RPMI8226 (cell line): ENCODE measurements at places on chromosomes 7 and 10.
A peak's percentile ranks its signal among the peaks of the same experiment; 100 is the strongest.

- DNase-seq, result no peak
These were observed 183.1 kb downstream of the TAX1BP1 start for GRCh38 chr7:27922907-27923641.

DNA sequence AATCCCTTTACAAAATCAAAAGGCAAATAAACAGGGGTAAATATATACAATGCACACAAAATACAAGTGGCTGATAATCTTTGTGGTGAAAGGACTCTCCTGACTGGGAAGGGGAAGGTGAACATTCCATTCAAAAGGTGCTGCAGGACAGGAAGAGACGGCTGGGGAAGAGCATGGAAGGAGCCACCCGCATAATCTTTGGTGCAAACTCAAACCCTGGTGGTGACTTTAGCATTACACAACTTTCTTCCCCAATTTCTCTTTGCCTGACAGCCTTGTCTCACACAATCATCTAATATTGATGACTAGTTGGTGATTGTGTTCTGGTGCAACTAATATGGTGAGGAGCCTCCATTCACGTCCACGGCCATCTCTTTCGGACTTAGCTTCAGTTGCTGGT, 117.0 kb upstream of the EGFR start:
- DNase-seq, result no peak

GRCh38 chr7:143205560-143206293, 16.1 kb upstream of the TAS2R40 start:
- peak; percentile 91 for DNase-seq

- no peak for DNase-seq
These were observed 555.0 kb downstream of the INHBA start for GRCh38 chr7:41147606-41148485.

DNA sequence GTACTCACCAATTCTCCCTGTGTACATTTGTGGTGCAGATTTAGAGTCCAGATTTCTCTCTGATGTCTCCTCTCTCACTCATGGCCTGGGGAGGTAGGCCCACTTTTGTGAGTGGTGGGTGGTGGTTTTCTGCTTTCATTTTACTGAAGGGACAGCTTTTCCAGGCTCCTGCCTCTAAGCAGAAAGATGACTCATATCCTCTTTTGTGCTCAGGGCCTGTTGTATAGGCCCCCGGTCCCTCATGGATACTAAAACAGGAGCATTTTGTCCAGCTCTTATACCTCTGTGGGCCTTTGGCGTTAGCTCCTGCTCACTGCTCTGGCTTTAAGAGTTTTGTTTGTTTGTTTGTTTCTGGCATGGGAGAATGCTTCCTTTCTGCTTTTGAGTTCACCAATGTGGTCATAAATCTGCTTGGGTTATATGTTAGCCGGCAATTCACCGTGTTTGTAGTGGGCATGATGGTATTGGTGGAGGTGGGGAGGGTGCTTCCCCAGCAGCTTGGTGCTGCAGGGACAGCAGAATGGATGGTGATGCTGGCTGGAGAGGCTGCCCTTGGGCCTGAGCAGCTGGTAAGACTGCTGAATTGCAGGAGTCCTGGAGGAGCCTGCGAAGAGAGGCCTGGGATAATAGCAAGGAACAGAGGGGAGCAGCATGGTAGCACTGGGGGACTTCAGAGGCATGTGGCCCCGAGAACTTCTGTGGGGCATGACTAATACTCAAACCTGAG, 468.7 kb downstream of the RPS24 start:
- DNase-seq, result no peak

DNA sequence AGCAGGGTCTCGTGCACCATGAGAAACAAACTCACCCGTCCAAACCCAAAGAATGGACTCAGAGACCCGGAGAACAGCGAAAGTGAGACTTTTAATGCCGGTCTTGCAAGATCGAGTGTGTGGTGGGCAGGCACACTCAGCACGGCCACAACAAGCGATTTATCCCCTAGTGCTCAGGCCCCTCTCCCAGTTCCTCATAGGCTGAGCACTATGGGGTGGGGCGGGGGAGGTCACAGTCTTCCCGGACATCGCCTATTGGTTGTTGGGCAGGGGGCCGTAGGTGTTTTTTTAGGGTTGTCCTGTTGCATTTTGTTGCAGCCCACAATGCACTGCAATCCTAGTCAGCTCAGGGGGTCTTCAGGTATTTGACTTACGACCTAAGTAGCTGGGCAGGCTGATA, 608.3 kb upstream of the FOXK1 start:
- DNase-seq, result no peak

- DNase-seq, result no peak
These were observed 156.3 kb downstream of the NEURL1 start for GRCh38 chr10:103649654-103650423.

GRCh38 chr10:82162549-82163195, 287.7 kb downstream of the NRG3 start:
- no peak for DNase-seq

- DNase-seq, result no peak
These were observed 152.5 kb downstream of the LCOR start for GRCh38 chr10:96984541-96985131.

GRCh38 chr10:116099023-116099420, 174.0 kb downstream of the GFRA1 start:
- DNase-seq, result no peak

- DNase-seq, result peak; percentile 58
These were observed 44.3 kb downstream of the INSYN2A start for GRCh38 chr10:127151981-127152699.
